D721Med (cell line): ENCODE measurements at places on chromosomes 4 and X.

- DNase-seq: no peak
These were observed 319.5 kb upstream of the POF1B start for GRCh38 chrX:85698921-85699320.

- DNase-seq: no peak
These were observed 5.2 kb downstream of the NLGN4X start for GRCh38 chrX:6223516-6223915.

GRCh38 chrX:69216911-69217310 is 51.7 kb upstream of the PJA1 start:
- DNase-seq: no peak

DNA sequence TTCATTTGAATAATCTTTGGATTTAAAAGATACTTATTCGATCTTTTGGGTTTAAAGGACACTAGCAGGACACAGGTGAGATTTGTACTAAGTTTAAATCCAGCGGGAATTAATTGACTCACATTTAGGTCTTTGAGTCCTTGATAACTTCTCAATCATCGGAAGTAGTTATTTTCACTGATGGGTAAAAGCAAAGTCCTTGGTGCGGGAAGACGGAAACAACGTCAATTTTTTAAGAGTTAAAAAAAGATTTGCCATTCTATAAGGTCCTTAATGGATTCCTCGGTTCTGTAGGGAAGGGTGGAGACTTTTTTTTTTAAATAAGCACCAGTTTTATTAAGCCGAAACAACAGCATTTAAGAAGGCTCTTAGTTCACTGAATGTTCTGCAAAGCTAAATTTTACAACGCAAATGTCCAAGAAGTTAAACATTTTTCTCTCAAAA is 2.9 kb downstream of the TMSB4X start:
- DNase-seq: no peak

- no peak for DNase-seq
These were observed 590 bp downstream of the ARHGEF9 start for GRCh38 chrX:63784346-63784901.

- DNase-seq: no peak
These were observed 121.0 kb downstream of the ENPP6 start for GRCh38 chr4:184096561-184097240.

- no peak for DNase-seq
These were observed 57.1 kb downstream of the NIPAL1 start for GRCh38 chr4:48073567-48074103.

- no peak for DNase-seq
These were observed 607.9 kb downstream of the GLUD2 start for GRCh38 chrX:121655276-121655675.

DNA sequence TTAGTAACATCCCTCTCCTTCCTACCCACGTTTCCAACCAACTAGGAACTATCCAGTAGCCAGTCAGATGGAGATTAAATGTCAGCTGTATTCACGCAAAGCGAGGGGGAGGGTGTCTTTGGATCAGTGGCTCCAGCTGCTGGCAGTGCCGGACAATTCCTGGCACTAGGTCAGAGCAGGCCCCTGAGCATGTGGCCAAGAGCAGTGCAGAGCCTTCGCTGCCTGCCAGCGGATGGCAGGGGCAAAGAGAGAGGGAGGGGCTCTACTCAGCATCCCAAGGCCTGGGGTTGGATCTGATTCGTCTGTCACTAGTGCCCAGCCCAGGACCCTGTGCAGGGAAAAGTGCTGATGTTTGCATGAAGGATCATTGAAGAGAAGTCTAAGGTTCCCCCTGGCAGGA is 28.7 kb upstream of the JAKMIP1 start:
- DNase-seq: no peak

- no peak for DNase-seq
These were observed 26.7 kb upstream of the RBM47 start for GRCh38 chr4:40656201-40656863.

- DNase-seq: no peak
These were observed 18.9 kb downstream of the TMEM175 start for GRCh38 chr4:951186-951585.

- DNase-seq: no peak
These were observed 3.8 kb downstream of the G6PD start for GRCh38 chrX:154542723-154543424.

GRCh38 chrX:53281963-53282695 is 745 bp upstream of the IQSEC2 start:
- no peak for DNase-seq

DNA sequence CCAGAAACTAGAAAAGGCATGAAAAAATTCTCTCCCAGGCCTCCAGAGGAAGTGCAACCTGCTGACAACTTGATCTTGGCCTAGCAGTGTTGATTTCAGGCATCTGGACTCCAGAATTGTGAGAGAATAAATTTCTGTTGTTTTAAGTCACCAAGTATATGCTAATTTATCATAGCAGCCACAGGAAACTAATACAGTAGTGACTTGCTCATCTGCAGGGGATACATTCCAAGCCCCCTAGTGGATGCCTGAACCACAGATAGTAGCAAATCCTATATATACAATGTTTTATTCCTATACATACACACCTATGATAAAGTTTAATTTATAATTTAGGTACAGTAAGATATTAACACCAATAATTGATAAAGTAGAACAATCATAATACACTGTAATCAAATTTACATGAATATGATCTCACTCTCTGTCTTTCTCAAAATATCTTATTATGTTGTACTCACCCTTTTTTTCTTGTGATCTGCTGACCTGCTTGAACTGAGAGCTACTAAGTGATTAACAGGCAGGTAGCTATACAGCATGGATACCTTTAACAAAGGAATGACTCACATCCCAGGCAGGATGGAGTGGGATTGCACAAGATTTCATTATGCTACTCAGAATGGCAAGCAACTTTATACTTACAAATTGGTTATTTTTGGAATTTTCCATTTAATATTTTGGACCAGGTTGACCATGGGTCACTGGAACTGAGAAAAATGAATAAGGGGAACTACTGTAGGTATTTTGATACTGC is 501.1 kb downstream of the KCNIP4 start:
- no peak for DNase-seq

GRCh38 chr4:73661646-73662119 is 41.4 kb upstream of the RASSF6 start:
- no peak for DNase-seq

GRCh38 chrX:68175562-68175961 is 257.7 kb downstream of the OPHN1 start:
- DNase-seq: no peak

- no peak for DNase-seq
These were observed 47.5 kb downstream of the NKX6-1 start for GRCh38 chr4:84451546-84451945.

GRCh38 chrX:139890991-139891700 is 41.7 kb downstream of the ATP11C start:
- DNase-seq: no peak

DNA sequence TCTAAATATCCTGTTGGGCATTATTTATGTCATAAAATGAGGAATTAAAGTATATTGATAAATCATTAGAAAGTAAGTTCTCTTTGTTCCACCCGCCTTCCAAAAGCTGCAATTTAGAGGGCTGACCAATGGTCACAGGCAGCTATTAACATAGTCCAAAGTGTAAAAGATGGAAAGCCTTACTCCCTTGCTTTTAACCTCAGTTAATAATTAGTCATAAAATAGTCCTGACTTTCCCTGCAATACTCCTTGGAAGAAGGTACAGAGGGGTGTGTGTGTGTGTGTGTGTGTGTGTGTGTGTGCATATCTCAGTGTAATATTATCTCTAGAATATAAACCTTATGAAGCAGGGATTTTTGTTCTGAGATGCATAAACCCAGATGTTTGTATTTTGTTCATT is 275.4 kb downstream of the FAT4 start:
- DNase-seq: no peak

DNA sequence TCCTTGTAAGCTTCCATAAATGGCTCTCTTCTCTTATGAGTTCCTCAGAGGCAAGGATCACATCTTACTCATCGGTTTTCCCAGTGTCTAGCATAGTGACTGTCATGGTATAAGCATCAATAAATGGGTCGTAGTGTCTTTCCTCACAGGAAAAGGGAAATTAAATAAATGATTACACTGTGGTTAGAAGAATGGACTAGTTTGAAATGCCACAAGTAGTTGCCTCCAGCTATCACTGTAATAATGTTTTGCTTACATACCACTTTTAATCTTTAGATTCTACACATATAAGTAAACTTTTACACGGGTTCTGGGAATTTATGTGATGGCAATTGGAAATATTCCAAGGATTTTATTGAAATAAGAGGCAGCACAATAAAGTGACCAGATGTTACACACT is 152.8 kb upstream of the CXorf51A start:
- no peak for DNase-seq

- DNase-seq: no peak
These were observed 47.5 kb upstream of the XK start for GRCh38 chrX:37638047-37638446.

DNA sequence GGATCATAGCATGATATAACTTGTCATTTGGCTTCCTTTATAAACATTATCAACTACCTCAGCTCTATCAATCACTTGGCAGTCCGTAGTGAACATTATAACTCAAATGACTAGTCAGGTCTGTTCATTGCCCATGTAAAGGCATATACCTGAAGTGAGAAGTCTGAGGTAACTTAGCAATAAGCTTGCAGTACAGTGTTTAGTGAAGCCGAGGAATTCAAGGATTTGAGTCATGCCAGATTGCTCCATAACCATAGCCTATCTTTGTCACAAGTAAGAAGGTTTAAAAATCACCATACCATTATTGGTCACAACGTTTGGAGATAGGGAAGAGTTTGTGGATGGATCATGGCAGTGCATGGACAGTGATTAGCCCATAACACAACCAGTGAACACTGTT is 41.6 kb downstream of the AR start:
- DNase-seq: no peak

GRCh38 chr4:92952426-92952825 is 648.7 kb downstream of the GRID2 start:
- DNase-seq: no peak

- DNase-seq: no peak
These were observed 22.8 kb downstream of the GPAT3 start for GRCh38 chr4:83558680-83559079.

GRCh38 chr4:85862896-85863295 is 387.9 kb downstream of the ARHGAP24 start:
- DNase-seq: no peak
